ENCODE measurements at places on chromosomes 4 and X.

GRCh38 chr4:107966903-107967302 is 22.8 kb upstream of the HADH start:
- DNase-seq: no peak
- H3K4me1 ChIP-seq: no peaks in the 10 kb centered on the region
- H3K36me3 ChIP-seq: no peaks in the 10 kb centered on the region
- no peak overlapping the region for H3K27ac ChIP-seq

DNA sequence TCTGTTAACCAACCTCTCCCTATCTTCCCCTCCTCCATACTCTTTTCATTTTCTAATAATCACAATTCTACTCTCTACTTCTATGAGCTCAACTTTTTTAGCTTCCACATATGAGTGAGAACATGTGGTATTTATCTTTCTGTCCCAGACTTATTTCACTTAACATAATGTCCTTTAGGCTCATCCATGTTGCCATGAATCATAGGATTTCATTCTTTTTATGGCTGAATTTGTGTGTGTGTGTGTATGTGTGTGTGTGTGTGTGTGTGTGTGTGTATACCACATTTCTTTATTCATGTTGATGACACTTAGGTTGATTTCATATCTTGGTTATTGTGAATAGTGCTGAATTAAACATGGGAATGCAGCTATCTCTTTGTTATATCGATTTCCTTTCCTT is 37.4 kb downstream of the RUFY3 start:
- H3K27ac ChIP-seq: no peak overlapping the region
- no peak overlapping the region for H3K4me3 ChIP-seq
- no peaks in the 10 kb centered on the region for H3K4me1 ChIP-seq
- no peaks in the 10 kb centered on the region for H3K36me3 ChIP-seq
- no peak for DNase-seq
- H3K27me3 ChIP-seq: no peaks in the 10 kb centered on the region

- H3K4me1 ChIP-seq: no peaks in the 10 kb centered on the region
- H3K36me3 ChIP-seq: no peaks in the 10 kb centered on the region
- H3K4me3 ChIP-seq: no peak overlapping the region
- H3K27ac ChIP-seq: no peak overlapping the region
- DNase-seq: no peak
- no peaks in the 10 kb centered on the region for H3K27me3 ChIP-seq
These were observed 34.0 kb upstream of the CYBB start for GRCh38 chrX:37745835-37746217.

- H3K27me3 ChIP-seq: peaks cover 51% of the 10 kb centered on the region
- no peaks in the 10 kb centered on the region for H3K4me1 ChIP-seq
- no peak overlapping the region for H3K4me3 ChIP-seq
- DNase-seq: no peak
- H3K27ac ChIP-seq: no peak overlapping the region
- no peaks in the 10 kb centered on the region for H3K36me3 ChIP-seq
These were observed 71.4 kb downstream of the TSC22D3 start for GRCh38 chrX:107704181-107704580.

- no peak overlapping the region for H3K4me3 ChIP-seq
- H3K36me3 ChIP-seq: no peaks in the 10 kb centered on the region
- DNase-seq: no peak
- no peaks in the 10 kb centered on the region for H3K4me1 ChIP-seq
- H3K27ac ChIP-seq: no peak overlapping the region
These were observed 3.6 kb upstream of the THOC2 start for GRCh38 chrX:123736333-123736921.

All from breast epithelium (tissue), 4 donors.